ENCODE measurements at places on chromosomes 11 and 22.

DNA sequence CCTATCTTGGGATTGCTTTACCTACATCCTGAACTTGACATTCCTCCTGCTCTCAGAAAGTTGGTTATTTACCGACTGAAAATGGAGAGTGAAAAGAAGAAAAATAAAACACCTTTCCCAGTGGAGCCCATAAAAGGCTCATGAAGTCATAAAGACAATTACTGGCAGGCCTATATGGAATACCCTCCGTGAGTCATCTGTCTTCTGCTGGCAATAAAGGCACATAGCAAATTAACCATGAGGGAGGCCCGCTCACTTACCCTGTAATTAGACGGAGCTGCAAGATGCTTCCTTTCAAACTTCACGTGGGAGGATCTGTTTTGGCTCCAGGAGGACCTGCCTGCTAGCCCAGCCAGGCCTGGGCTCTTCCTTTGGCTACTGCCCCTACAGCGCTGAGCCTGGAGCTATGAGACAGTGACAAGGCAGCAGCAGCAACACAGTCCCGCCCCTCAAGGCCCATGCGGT lies 540.4 kb downstream of the BUD13 start:
- DNase-seq = peak; percentile 59

GRCh38 chr22:26606611-26607010 lies 11.2 kb downstream of the CRYBB1 start:
- DNase-seq = no peak

GRCh38 chr11:14554959-14555358 lies 34.8 kb upstream of the PSMA1 start:
- no peak for DNase-seq

- DNase-seq = no peak
Measured at GRCh38 chr11:118705111-118705741, 25.8 kb upstream of the TREH start.

GRCh38 chr11:119843877-119844276 lies 114.9 kb upstream of the NECTIN1 start:
- no peak for DNase-seq

GRCh38 chr22:41517172-41518047 lies 26.9 kb downstream of the POLR3H start:
- DNase-seq = no peak

- DNase-seq = peak; percentile 74
Measured at GRCh38 chr11:57800444-57801182, 39.0 kb downstream of the CTNND1 start.

- DNase-seq = no peak
Measured at GRCh38 chr22:41909310-41910049, 5.4 kb downstream of the SHISA8 start.

DNA sequence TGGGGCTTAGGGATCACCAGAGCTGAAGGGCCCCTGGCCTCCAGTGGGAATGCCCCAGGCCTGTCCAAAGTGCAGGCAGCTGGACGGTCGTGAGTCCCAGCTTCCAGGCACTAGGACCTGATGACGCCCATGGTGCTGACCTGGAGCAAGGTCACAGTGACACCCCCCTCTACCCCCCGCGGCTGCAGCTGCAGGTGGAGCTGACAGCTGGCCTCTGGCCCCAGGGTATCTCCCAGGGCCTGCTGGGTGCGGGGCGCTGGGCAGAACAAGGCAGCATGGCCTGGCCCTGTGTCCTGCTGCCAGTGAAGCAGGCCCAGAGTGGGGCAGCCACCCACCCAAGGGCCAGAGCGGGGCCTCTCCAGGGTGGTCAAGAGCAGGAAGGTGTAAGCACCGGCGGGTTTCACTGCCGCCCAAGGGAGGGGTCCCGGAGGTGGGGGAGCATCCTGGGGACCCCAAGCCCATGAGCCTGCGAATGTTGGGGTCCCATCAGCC lies 553 bp upstream of the TCIRG1 start:
- no peak for DNase-seq

GRCh38 chr11:15602785-15603567 lies 488.3 kb downstream of the INSC start:
- DNase-seq = no peak

GRCh38 chr11:121023848-121024751 lies at the start of gene TBCEL:
Gene TBCEL (plus strand): TSS chr11:121024102. CDS start chr11:121045691, 21,589 bp downstream.
- peak; percentile 88 for DNase-seq

- no peak for DNase-seq
Measured at GRCh38 chr11:606245-606644, 9.5 kb downstream of the IRF7 start.

DNA sequence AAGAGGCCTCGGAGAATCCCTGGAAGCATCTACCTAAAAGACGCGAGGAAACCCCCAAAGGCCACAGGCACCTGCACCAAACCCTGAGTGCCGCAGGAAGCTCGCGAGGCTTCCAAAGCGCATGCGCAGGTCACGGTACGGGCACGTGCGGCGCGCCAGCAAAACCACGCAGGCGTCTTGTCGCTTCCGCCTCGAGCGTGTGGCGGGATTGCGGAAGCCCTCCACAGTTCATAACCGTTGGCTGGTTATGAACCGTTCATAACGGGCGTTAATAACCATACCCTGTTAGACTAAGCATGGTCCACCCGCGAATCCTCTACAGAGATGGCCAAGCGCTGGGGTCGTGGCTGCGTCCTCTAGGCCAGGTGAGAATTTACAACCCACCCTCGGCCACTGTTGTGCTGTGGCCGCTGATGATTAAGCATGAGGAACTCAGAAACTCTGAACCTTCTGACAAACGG lies 46.4 kb downstream of the MORC2 start:
- DNase-seq = no peak

DNA sequence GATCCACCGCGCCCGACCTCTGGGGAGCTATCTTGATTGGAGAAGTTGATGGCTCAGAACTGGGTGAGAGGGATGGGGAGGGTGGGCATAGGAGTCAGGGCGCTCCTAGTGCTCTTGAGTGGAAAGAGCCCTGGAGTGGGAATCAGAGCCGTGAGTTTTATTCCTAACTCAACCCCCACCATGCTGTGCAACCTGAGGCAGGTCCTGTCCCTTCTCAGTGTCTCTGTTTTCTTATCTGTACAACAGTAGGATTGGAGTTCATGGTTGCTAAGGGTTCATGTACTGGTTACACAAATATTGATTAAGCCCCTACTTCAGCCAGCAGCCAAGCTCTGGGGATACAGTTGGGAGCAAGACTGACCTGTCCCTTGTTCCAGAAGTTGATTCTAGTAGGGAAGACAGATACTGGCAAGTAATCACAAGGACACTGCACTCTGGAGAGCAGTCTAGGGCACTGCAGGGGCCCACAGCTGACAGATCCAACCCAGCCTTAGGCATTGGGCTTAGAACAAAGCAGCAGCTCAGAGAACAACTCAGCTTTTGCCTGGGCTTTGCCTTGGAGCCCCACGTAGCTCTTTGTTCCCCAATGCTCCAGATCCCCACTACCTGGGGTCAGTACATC lies 12.4 kb upstream of the DAGLA start:
- DNase-seq = no peak

DNA sequence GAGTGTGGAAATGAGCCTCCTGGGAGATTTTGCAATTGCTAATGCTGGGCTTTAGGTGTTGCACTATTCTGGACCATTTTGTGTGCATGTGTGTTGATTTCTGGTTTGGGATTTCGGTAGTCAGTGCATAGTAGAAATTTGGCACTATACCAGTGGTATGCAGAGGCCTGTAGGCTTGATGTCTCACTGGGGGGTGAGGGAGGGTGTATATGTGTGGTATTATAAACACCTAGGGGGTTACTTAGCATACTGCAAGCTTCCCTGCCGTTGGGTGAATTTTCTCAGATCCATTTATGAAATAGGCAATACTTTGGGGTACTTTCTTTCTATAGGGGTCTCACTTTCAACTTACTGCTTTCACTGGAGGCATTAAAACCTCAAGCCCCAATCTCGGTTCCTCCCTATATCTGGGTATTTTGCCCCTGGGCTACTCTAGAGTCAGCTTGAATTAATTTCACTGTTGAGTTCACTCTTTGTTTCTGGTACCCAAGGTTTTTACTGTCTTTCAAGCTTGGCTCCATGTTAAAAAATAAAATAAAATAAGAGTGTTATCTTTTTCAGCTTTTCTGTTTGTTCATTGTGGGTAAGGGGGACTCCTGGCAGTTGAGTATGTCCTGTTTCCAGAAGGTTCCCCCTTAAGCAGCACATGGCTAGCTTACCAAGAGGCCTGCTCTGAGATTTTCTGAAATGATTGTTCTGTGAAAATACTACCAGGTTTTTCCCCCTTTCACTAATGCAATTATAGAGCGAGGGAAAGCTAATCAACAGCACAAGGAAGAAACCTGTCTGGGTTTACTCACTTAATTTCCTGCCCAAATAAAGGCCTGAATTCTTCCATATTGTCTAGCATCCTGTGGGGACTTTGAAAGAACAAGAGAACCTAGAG lies 45.8 kb downstream of the PPFIBP2 start:
- DNase-seq = no peak

- DNase-seq = no peak
Measured at GRCh38 chr11:10440401-10440800, 14.7 kb upstream of the AMPD3 start.

GRCh38 chr11:75578977-75579376 lies 16.9 kb downstream of the SERPINH1 start:
- DNase-seq = no peak

- DNase-seq = no peak
Measured at GRCh38 chr22:49255154-49255553, 572.5 kb downstream of the BRD1 start.

- DNase-seq = no peak
Measured at GRCh38 chr22:50548040-50548920, 2.6 kb downstream of the KLHDC7B start.

DNA sequence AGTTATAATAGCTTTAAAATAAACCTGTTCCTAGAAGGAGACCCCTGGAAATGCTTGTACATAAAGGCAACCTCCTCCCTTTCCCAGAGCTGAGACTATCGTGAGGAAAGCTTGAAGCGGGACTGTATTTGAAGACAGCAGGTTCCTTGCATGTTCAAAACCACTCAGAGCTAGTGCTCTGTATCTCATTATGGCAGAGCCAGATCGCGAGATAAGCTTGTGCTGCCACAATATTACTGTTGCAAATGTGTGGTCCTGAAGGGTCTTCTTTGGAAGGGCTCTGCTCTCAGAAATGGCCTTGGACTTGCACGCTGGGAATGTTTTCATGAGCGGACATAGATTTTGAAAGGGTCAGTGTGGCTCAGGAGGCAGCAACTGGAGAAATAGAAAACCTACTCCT lies 168.2 kb downstream of the KIRREL3 start:
- DNase-seq = no peak

GRCh38 chr11:10930224-10930971 lies 72.5 kb upstream of the ZBED5 start:
- peak; percentile 57 for DNase-seq

- no peak for DNase-seq
Measured at GRCh38 chr11:44192017-44192385, 96.5 kb downstream of the EXT2 start.

GRCh38 chr22:26431261-26431995 lies 2.4 kb downstream of the ASPHD2 start:
- DNase-seq = no peak

- no peak for DNase-seq
Measured at GRCh38 chr11:130802567-130802966, 113.7 kb downstream of the SNX19 start.

DNA sequence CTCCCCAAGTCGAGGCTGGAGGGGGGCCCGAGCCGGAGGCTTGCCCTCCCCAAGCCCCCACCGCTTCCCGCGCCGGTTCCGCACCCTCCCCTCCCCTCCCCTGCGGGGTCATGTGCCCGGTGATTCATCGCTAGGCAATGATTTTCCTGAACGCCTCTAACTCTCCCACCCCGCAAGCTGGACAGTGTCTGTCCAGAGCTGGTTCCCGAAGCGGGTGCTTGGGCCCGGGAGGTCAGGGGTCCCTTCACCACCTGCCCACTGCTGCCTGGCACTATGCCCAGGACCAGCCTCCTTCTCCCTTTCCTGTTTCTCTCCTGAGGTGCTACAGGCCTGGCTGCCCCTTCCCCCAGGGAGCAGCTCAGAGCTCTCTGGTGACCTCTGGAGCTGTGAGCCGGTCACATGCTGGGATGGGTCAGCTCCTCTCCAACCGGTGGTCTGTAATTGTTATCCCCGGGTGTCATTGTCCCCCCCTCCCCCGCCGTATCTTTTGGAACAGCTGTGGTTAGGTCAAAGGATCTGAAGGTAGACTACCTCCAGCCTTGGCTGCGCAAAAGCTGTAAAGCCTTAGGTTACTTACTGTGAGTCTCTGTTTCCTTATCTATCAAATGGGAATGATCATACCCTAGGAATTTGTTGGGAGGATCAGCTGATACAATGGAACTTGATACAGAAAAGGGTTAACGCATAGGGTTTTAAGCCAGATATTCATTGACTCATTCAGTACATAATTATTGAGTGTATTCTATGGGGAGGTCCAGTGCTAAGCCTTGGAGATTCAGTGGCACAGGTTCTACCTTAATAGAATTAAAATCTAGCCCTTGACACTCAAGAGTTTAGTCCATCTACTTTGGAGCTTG lies 753 bp downstream of the STX3 start:
- DNase-seq = peak; percentile 50

GRCh38 chr11:204587-205109 lies 2.6 kb downstream of the BET1L start:
- DNase-seq = no peak

GRCh38 chr11:105051559-105051958 lies 6.4 kb upstream of the CARD16 start:
- no peak for DNase-seq

GRCh38 chr11:123129920-123130319 lies 65.1 kb downstream of the CLMP start:
- DNase-seq = no peak

GRCh38 chr22:50445071-50445879 lies 29.6 kb downstream of the SBF1 start:
- no peak for DNase-seq
